ENCODE measurements at places on chromosomes 7 and 10.

DNA sequence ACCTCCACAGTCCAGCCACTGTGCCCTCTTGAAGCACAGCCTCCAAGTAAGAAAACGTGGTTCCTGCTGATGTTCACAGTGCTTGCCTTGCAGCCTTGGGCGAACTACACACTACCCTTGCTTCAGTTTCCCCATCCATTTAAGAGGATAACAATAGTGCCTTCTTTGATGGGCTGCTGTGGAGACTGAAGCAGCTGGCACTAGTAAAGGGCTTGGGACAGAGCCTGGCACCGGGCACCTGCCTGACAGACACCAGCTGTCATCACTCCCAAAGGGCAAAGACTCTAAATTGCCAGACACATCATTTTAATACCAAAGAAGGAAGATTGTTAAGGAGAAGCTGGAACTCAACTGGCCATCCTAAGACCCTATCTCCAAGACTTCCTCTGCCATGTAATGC lies 3.1 kb upstream of the C10orf90 start:
- DNase-seq = no peak

DNA sequence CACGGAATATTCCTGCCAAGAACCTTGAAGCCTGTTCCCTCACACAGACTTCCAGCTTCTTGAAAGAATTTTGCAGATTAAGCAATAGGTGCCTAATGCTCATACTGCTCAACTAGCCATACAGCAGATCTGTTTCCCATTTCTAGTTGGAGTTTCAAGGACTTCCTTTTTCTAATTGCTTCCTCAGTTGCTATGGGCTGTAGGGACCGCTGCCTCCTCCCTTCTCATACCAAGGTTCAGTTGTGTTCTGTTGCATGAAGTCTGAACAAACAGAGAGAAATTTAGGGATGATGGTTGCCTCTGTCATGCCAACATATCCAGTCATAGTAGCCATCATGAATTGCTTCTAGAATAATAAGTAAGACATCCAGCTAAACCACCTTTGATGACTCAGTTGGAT lies 6.8 kb downstream of the ITGA8 start:
- no peak for DNase-seq

DNA sequence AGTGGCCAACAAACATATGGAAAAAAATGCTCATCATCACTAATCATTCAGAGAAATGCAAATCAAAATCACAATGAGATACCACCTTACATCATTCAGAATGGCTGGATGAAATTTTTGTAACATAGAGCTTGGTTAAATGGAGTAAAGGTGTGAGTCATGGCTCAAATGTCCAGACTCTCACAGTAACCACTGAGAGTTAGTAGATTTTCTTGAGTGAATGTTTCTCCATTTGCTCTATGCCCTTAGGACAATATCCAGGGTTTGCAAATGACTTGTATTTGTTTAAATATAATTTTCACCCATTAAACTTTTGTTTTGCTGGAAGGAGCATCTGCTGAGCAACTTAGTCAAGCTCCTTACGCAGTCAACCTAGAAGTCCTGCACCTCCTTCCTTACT lies 967.2 kb downstream of the XPNPEP1 start:
- no peak for DNase-seq

DNA sequence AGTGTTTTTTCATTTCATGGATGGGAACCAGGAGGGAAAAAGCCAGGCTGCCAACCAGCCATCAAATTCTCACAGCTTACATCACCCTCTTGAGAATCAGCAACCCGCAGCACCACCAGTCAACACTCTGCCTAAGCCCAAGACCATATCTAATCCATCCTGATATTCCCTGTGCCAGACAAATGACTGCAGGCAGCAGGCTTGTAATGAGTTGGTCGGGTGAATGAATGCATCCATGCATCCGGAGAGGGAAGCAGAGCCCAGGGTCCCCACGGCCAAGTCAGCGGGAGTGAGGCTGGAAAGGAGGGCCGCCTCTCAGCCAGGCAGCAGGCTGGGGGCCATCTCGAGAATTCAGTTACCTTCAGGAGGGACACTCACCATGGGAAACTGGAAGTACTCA lies 46.9 kb downstream of the SLIT1 start:
- no peak for DNase-seq

DNA sequence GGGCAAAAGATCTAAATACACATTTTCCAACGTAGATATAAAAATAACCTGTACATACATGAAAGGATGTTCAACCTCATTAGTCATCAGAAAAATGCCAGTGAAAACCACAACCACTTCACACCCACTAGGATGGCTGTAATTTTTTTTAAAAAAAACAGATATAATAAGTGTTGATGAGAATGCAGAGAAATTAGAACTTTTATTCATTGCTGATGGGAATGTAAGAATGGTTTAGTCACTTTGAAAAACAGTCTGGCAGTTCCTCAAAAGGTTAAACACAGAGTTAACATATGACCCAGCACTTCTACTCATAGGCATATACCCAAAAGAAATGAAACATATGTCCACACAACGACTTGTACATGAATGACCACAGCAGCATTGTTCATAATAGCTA lies 32.3 kb upstream of the PRKCQ start:
- no peak for DNase-seq
